ENCODE measurements at places on chromosomes 6 and 20.
A peak's percentile ranks its signal among the peaks of the same experiment; 100 is the strongest.

GRCh38 chr20:32762754-32763201 is 593 bp downstream of the DNMT3B start:
- DNase-seq: no peak

GRCh38 chr20:59569305-59569704 is 35.0 kb upstream of the PHACTR3 start:
- no peak for DNase-seq

DNA sequence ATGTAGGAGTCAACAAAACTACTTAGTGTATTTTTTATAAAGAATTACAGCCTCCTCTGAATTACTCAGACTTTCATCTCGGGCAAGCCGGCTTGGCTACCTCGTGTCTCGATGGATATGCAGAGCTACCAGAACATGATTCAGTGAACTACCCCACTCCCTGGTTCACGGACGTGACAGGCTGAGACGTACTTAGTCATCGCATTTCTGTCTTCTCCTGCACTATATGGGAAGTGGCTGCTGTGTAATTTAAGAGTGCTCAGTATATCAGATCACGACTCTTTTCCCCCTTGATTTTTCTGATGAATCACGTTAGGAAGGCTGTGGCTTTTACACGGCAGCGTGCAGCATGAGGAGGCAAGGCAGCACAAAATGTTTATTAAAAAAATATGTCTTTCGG is 302.7 kb upstream of the ZFP64 start:
- peak; percentile 56 for DNase-seq

DNA sequence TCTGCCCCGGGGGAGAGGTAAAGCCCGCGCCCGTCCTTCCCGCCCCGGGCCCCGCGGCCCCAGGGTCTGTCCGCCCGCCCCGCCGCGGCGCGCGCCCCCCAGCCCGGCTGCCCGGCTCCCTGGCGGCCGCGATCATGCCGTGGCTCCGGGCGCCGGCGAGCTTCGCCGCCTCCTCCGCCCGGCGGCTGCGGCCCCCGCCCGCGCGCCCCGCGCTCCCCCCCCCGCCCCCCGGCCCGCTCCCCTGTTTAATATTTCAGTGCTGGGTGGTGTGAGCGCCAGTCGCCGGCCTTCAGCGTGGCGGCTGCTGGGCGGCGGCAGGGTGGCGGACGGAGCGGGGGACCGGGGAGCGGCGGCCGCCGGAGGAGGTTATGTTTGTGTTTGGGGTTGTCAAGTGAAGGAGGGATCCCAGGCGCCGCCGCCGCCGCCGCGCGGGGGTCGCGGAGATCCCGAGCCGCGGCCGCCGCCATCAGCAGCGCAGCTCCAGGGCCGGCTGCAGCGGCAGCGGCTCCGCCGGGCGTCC is at the start of gene HIVEP1:
HIVEP1 (plus strand) TSS at position 275 of the 520 bp plus-strand sequence. CDS start 3,317 bp downstream, outside the sequence.
- DNase-seq: no peak

DNA sequence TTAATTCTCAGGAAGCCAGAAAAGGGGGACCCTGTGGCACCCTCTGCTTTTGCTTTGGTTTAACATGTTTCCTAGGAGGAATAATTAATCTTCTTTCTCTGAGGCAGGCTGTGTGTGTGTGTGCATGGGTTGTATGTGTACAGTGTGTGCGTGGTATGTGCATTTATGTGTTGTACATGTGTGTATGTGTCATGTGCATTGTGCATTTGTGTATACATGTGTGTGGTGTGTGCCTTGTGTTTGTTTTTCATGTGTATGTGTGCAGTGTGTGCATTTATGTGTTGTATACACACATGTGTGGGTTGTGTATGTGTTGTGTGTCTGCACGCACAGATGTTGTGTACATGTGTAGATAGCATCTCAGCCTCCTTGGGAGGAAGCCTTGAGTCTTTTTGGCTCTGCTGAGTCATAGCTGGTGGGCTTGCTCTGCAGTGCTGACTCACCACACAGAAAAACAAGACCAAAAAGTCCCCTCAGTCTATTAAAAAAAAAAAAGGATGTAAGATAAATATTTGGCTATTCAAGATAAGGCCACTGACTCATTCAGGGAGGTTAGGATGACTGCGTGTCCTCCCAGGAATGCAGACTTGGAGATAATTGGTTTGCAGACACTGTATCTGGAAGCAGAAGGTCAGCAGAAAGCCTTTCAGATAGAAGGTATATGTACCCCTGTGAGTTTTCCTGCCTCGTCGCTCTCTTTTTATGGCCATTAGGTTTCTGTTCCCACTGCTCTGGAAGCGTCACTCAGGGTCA is 58.6 kb downstream of the SYNJ2 start:
- DNase-seq: peak; percentile 16

- no peak for DNase-seq
Measured at GRCh38 chr20:22762576-22763256, 178.3 kb upstream of the FOXA2 start.

- no peak for DNase-seq
Measured at GRCh38 chr6:98840385-98840784, 6.0 kb downstream of the POU3F2 start.

DNA sequence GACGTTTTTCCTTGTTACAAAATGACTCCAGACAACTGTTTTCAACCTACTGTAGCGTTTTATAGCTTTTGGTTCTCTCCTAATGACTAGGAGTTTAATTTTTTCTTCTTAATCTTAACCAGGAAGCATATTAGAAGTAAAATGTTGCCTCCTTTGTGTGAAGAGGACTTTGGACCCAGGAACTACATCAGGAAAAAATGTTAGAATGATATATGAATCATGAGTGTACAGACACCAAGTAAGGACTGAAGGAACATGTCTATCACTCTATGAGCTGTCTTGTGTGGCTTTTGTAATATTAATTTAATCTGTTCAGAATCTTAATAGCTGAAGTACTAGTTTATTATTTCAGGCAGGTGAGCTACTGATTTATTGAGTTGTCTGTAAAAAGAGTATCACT is 71.0 kb upstream of the MARCKS start:
- no peak for DNase-seq

DNA sequence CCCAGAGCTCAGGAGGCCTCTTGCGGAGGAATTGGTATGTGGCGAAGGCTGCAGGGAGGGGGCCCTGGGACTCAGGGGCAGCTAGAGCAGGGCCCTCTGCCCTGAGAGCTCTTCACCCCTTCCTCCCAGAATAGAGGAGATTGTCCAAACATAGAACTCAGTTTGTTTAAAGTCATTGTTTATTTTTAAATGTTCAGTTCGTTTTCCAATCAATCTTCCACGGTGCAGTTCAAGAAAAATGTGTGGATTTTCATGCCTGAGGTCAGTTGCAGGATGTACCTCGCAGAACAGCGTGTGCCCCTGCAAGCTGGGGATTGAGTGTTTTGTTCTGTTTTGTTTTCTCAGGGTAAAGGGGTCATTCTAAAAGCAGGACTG is 37.2 kb downstream of the MGME1 start:
- no peak for DNase-seq

GRCh38 chr20:34522969-34523871 is 7.0 kb downstream of the DYNLRB1 start:
- DNase-seq: peak; percentile 40

GRCh38 chr20:63831646-63831992 is 555 bp upstream of the ZBTB46 start:
- no peak for DNase-seq

DNA sequence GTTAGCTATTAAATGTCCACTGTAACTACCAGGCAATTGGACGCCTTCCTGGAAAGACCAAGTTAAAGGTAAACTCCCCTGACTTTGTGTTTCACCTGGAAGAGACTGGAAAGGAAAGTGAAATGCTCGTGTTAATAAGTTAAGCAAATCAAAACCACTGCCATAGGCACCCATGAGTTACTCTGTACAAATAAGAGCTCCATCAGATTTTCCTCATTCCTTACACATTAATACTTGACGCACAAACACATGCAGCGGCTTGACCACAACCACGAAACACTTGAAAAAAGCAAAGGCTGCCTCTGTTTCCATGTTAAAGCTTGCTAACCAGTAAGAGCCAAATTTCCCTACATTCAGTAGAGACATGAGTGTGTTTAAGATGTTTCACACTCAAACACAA is 19.8 kb downstream of the GCM1 start:
- DNase-seq: no peak

GRCh38 chr6:128235556-128235955 is 284.8 kb downstream of the PTPRK start:
- DNase-seq: no peak

- DNase-seq: no peak
Measured at GRCh38 chr20:9215539-9215938, 146.7 kb downstream of the PLCB4 start.

- DNase-seq: no peak
Measured at GRCh38 chr6:37171201-37171969, 1.4 kb downstream of the PIM1 start.

GRCh38 chr20:10074513-10074912 is 39.7 kb downstream of the ANKEF1 start:
- no peak for DNase-seq

GRCh38 chr6:9620263-9620662 is 794.6 kb downstream of the TFAP2A start:
- DNase-seq: no peak

DNA sequence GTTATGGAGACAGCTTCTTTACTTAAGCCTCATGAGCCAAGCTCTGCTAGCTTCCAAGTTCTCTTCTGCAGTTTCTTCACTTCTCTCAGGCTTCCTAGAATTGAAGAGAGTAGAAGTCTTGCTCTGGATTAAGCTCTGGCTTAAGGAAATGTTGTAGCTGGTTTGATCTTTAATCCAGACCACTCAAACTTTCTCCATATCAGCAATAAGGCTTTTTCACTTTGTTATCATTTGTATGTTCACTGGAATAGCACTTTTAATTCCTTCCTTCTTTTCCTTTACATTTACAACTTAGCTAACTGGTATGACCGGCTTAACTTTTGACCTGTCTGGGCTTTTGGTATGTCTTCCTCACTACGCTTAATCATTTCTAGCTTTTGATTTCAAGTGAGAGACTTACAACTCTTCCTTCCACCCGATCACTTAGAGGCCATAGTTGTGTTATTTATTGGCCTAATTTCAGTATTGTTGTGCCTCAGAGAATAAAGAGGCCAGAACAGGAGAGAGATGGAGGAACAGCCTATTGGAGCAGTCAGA is 236.6 kb upstream of the BMP2 start:
- DNase-seq: no peak

DNA sequence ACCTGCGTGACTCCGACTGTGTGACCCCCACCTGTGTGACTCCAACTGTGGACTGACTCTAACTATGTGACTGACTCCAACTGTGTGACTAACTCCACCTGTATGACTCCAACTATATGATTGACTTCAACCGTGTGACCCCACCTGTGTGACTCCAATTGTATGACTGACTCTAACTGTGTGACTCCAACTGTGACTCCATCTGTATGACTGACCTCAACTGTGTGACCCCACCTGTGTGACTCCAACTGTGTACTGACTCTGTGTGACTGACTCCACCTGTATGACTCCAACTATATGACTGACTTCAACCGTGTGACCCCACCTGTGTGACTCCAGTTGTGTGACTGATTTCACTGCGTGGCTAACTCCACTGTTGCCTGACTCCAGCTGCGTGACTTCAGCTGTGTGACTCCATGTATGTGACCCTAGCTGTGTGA is 38.6 kb downstream of the SYNJ2 start:
- no peak for DNase-seq

- DNase-seq: no peak
Measured at GRCh38 chr6:119195848-119196247, 117.4 kb upstream of the FAM184A start.

GRCh38 chr6:122075084-122075838 is 324.2 kb upstream of the HSF2 start:
- no peak for DNase-seq

DNA sequence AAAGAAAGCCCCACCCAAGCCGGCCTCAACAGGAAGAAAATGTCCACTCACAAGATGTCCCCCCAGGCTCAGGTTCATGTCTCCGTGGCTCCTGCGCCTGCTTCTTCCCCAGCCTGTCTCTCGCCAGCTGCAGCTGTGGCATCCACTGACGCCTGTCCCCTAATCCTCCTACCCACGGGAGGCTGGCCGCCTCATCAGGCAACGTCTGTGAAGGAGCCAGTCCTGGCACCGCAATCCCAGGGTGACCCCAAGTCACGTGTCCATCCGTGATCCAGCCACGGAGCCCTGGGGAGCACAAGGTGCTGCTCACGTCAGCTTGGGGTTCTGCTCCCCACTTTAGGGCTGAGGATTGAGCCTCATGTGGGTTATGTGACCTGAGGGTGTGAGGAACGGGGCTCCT is 640.3 kb downstream of the CDH26 start:
- DNase-seq: no peak

DNA sequence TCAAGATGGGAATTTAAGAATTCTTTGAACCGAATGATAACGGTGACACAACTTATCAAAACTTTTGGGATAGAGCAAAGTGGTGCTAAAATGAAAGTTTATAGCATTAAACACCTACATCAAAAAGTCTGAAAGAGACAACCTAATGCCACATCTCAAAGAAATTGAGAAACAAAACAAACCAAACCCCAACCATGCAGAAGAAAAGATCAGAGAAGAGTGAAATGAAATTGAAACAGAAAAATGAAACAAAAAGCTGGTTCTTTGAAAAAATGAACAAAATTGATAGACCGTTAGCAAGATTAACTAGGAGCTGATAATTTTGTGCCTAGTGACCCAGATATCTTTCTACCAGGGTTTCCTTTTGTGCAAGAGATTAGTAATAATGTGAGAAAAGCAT is 248.0 kb upstream of the EYS start:
- no peak for DNase-seq

GRCh38 chr6:26180346-26180745 is 93.1 kb downstream of the HFE start:
- DNase-seq: no peak

GRCh38 chr20:8562356-8562755 is 430.3 kb downstream of the PLCB1 start:
- no peak for DNase-seq

DNA sequence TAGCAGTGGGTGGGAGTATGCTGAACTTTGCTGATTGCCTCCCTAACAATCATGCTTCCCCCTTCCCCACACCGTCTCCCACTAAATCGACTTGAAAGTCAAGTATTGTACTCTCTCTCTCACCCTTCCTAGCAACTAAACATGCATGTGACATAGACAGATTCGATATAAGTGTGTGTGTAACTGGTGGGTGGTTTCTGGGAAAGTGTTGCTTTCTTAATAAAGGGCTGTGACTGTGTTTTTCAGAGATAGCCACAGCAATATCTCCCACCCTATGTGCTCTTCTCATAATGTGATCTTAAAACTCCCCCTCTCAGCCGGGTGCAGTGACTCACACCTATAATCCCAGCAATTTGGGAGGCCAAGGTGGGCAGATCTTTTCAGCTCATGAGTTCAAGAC is 49.3 kb upstream of the E2F3 start:
- DNase-seq: no peak

DNA sequence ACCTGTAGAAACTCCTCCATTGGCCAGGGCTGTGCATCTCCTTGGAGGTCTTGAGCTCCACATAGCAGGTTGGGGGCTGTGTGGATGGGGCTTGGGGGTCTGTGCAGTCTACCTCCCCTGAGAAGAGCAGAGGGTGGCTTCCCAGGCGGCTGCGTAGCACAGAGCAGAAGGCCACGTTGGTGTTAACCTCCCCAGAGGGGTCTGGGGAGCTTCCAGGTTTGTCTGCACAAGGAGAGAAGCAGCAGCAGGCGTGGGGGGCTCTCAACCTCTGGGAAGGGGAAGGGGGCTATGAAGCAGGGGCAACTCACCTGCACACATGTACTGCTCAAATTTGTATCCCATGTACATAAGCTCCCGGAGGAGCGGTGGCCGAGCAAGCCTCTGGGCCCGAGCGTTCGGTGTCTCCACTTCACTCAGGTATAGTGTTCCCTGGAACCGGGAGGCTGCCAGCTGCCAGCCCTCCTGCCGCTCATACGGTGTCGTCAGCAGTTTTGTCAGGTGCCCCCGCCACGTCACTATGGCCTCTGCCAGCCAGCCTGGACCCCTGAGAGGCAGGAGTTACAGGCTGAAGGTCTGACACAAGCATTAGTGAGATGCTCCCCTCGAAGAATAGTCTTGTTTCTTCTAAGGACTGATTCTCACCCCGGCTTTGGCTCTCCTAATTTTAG is 1.2 kb downstream of the DXO start:
- DNase-seq: no peak

Data from activated T-cell treated with anti-CD3 and anti-CD28 coated beads for 24 hours (primary cell).